ENCODE measurements at places on chromosomes 3 and 15.

DNA sequence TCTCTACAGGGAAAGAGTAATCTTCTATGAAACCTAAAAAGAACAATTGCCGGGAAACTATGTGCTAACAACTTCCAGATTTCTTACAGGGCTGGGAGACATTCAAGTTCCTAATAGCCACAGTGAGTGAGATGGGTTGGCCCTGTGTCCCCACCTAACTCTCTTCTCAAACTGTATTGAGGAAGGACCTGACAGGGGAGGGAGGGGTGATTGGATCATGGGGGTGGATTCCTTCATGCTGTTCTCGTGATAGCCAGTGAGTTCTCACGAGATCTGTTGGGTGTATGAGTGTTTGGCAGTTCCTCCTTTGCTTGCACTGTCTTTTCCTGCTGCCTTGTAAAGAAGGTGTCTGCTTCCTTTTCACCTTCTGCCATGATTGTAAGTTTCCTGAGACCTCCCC lies 958.7 kb downstream of the AGBL1 start:
- H3K36me3 ChIP-seq: no peaks in the 10 kb centered on the region
- H3K27ac ChIP-seq: no peak overlapping the region
- no peaks in the 10 kb centered on the region for H3K4me1 ChIP-seq
- H3K4me3 ChIP-seq: no peak overlapping the region
- no peaks in the 10 kb centered on the region for H3K27me3 ChIP-seq

DNA sequence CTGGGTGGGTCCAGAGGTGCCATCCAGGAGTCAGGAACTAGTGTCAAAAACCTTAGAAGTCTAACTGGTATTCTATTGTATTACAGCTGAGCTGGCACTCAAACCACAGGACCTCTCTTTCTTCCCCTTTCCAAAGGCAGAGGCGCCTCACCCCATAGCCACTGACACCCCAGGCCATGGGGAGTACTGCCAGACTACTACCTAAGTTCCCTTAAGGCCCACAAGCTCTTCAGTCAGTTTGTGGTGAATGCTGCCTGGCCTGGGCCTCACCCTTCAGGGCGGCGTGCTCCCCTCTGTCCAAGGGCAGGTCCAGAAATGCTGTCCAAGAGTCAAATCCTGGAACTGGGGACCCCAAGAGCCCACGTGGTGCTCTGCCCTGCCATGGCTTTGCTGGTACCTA lies 43.0 kb upstream of the FGF7 start:
- H3K4me1 ChIP-seq: peaks cover 5% of the 10 kb centered on the region
- no peaks in the 10 kb centered on the region for H3K27me3 ChIP-seq
- no peaks in the 10 kb centered on the region for H3K36me3 ChIP-seq
- no peak overlapping the region for H3K4me3 ChIP-seq

DNA sequence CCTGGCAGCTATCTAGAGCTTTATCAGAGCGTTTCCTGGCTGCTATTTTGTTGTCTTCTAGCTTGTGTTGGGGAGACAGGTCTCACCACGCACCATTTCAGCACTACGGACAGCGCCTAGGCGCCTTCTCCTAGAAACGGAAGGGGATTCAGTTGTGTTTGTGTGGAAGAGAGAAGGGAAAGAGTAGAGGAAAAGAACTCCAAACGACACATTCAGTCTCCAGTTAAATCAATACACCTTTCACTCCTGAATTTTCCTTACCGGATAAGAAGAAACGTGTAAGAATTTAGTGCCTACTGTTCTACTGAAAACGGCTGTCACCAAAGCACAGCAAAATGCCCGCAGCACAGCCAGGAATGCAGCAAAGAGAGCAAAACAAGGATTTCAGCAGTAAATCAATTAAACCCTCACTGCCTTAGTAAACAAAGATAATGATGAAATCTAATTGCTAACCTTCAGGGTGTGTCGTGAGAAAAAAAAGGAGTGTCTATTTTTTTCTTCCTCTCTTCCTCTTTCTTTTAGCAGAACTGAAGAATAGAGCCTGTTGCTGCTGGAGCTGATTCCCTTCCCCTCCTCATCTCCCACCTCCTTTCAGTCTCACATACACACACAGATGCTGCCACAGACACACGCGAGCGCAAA lies 412 bp upstream of the CTXN2 start:
- no peaks in the 10 kb centered on the region for H3K4me1 ChIP-seq

- no peak overlapping the region for H3K4me3 ChIP-seq
- peaks cover 4% of the 10 kb centered on the region for H3K27me3 ChIP-seq
- H3K27ac ChIP-seq: no peak overlapping the region
- no peaks in the 10 kb centered on the region for H3K36me3 ChIP-seq
- DNase-seq: no peak
These were observed 31.2 kb downstream of the PLA1A start for GRCh38 chr3:119628816-119629445.

DNA sequence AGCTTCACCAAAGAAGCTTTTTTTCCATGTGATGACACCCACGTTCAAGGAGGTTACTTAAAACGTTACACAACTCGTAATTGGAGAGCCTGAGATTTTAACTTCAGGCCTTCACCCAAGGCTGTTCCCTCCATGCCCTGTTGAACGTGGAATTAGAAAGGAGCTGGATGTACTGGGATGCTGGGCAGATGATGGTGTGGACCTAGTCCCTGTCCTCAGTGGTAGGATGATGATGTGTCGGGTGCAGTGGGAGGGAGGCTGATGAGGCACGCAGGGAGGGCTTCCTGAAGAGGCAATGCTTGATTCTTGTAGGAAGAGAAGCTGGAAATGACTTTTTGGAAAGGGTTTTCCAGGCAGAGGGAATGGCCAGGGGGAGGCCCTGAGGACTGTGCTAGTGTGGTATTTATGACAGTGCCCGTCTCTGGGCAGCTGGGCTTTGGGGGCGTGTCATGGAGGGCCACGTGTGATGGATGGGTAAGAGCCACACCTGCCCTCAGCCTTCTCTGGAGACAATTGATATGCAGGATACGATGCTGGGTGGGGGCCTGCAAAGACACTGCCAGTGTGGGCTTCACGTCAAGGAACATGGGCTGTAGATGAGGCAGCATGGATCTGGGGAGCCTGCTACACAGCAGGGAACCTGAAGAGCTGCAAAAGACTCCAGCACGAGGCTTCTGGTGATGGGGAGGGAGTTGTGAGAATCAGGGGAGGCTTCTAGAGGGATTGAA lies 15.3 kb downstream of the SYNM start:
- no peaks in the 10 kb centered on the region for H3K36me3 ChIP-seq
- DNase-seq: no peak
- H3K4me1 ChIP-seq: peaks cover 14% of the 10 kb centered on the region
- no peaks in the 10 kb centered on the region for H3K27me3 ChIP-seq
- no peak overlapping the region for H3K4me3 ChIP-seq

DNA sequence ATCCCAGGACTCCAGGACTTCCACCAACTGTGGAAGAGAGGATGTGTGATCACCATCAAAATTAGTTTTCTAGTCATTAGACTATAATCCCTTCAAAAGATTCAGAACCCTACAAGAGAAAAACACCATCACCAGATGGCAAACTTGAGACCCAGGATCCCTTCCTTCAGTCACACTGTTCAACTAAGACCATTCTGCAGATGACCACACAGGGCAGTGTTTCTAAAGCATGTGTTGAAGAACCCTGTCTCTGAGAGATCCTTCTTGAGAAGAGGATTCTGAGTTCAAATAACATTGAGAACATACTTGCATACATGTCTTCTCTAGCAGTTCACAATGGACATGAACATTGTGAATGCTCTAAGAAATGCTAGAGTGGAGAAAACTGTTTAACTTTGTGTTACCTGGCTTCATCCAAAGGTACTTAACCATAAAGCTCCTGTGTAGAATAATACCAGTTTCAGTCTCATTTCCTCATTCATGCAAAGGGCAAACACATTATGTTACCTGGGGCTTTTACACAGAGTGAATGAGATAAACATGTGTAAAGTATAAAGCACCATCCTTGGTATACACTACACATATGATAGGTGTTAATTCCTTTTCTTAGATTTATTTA lies 2.4 kb upstream of the ADGRG7 start:
- H3K36me3 ChIP-seq: no peaks in the 10 kb centered on the region
- no peak overlapping the region for H3K27ac ChIP-seq
- DNase-seq: no peak
- peaks cover 20% of the 10 kb centered on the region for H3K27me3 ChIP-seq
- no peaks in the 10 kb centered on the region for H3K4me1 ChIP-seq

- no peak for DNase-seq
- no peaks in the 10 kb centered on the region for H3K36me3 ChIP-seq
- peaks cover 3% of the 10 kb centered on the region for H3K4me1 ChIP-seq
- no peak overlapping the region for H3K4me3 ChIP-seq
- H3K27ac ChIP-seq: no peak overlapping the region
These were observed 21.7 kb upstream of the SFMBT1 start for GRCh38 chr3:53067567-53067966.

GRCh38 chr3:29649815-29650547 lies 369.1 kb downstream of the RBMS3 start:
- H3K36me3 ChIP-seq: no peaks in the 10 kb centered on the region
- peaks cover 3% of the 10 kb centered on the region for H3K4me1 ChIP-seq
- peak; percentile 75 for DNase-seq
- peak overlapping the region; percentile 31 for H3K27ac ChIP-seq
- H3K27me3 ChIP-seq: no peaks in the 10 kb centered on the region

DNA sequence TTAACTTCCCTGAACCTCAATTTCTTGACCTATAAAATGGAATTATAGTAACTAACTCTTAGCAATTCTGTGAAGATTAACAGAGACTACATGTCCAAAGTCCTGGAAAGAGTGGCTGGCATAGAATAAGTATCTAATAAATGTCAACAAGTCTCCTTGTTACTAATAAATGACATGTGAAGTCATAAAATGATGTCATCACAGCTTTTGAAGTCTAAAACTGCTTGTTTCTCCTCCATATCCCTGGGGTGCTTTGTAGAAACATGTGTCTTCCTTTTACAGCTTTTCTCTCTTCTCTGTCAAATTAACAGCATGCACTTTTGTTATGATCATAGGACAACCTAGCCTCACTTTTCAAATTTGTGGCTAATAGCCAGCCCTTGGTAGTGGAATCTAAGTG lies 510.2 kb downstream of the NTRK3 start:
- no peaks in the 10 kb centered on the region for H3K27me3 ChIP-seq
- H3K4me1 ChIP-seq: no peaks in the 10 kb centered on the region
- H3K36me3 ChIP-seq: no peaks in the 10 kb centered on the region
- no peak overlapping the region for H3K27ac ChIP-seq

- no peak overlapping the region for H3K4me3 ChIP-seq
- no peak for DNase-seq
- no peaks in the 10 kb centered on the region for H3K4me1 ChIP-seq
- H3K27ac ChIP-seq: no peak overlapping the region
- no peaks in the 10 kb centered on the region for H3K27me3 ChIP-seq
These were observed 139.5 kb downstream of the KCNAB1 start for GRCh38 chr3:156259896-156260295.

DNA sequence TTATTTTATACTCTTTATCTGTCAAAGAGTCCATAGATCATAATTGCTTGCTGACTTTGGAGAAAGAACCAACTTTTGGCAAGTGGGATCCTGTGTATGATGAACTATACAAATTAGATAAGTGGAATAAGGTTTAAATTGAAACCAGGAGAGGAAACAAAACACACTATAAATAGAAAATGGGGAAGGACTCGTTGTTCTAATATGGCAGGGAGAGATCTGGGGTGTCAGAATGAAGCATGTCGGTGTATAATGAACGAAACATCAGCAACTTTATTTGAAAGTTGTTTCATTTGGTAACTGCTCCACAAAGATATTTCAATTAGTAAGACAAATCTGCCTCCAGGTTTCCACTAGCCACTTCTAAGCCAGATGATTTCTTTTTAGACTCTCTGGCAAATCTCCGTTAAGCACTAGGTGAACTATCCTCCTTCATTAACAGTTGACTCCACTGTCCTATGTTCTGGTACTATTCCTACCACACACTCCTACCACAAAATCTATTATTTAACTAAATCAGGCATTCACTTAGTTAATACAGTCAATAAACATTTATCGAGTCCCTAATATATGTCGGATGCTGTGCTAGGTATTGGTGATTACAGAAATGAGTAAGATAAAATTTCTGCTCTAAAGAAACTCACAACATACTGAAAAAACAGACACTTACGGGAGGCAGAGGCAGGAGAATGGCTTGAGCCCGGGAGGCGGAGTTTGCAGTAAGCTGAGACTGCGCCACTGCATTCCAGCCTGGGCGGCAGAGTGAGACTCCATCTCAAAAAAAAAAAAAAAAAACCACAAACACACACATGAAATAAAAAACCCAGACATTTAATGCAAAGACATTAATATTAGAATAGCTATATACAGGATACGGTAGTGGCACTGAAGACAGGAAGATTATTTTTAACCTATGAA lies 20.1 kb downstream of the SLC15A2 start:
- no peaks in the 10 kb centered on the region for H3K36me3 ChIP-seq
- no peaks in the 10 kb centered on the region for H3K4me1 ChIP-seq
- no peak overlapping the region for H3K27ac ChIP-seq
- DNase-seq: no peak
- no peaks in the 10 kb centered on the region for H3K27me3 ChIP-seq
- H3K4me3 ChIP-seq: no peak overlapping the region

Measured in IMR-90 (cell line).